ENCODE measurements at places on chromosomes 12 and 14.

- no peak for DNase-seq
Observed at GRCh38 chr12:80272387-80272915, 171.6 kb upstream of the PTPRQ start.

DNA sequence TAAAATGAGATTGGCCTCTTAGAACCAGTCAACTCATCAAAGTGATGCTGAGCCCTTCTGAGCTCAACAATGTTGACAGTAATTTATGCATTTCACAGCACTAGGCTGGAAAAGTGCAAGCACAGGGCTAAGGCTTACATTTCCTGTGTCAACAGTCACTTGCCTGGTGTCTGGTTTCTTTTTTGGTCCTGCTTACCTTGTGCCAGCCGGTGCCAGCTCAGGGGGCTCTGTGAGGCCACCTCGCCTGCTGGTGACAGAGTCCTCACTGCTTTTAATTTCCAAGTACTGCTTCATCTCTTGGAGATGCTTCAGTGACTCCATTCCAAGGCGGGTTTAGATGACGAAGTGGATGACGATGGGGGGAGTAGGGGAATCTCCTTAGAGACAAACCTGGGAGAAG, 53.1 kb upstream of the KCNA1 start:
- DNase-seq = no peak

GRCh38 chr12:28998662-28999120, 150.4 kb upstream of the FAR2 start:
- no peak for DNase-seq

- no peak for DNase-seq
Observed at GRCh38 chr12:43914923-43915468, 79.1 kb downstream of the TMEM117 start.

- no peak for DNase-seq
Observed at GRCh38 chr14:89958966-89959365, 3.2 kb downstream of the TDP1 start.

- DNase-seq = no peak
Observed at GRCh38 chr12:104600790-104601739, 144.3 kb downstream of the CHST11 start.

DNA sequence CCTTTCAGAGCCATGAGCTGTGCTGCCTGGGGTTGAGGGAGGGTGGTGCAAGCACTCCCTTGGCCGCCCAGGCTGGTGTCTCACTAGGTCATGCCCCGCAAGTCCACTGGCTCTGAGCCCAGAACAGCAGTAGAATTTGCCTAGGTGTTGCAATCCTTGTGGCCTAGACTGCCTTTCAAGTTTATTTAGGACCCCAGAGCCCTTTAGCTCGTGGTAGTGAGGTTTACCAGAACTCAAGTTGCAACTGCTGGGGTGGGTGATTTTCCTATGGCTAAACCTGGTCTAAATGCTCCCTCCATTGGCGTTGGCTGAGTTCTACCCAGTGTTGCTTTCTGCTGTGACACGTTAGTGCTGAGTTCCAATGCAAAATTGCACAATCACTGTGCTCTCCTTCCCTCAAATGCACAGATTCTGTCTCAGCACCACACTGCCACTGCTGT, 287.2 kb downstream of the BCAT1 start:
- DNase-seq = no peak
